ENCODE measurements at places on chromosomes 7 and 10.

DNA sequence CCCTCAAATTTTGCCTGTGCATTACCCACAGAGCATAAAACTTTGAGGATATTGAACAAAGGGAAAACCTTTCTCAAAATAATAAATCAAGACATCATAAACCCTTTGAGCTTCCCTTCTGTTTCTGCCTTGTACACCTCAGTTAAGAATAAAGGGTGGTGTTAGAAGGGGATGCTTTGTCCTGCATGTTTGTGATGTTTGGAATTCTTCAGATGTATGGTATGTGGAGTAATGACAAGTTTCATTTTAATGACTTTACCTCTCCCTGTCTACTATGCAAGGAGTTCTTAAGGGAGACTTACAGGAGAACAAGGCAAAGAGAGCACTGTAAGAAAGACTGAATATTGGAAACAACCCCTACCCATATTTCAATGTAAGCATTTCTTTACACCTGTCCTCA, 99.2 kb downstream of the HECW1 start:
- DNase-seq = no peak

DNA sequence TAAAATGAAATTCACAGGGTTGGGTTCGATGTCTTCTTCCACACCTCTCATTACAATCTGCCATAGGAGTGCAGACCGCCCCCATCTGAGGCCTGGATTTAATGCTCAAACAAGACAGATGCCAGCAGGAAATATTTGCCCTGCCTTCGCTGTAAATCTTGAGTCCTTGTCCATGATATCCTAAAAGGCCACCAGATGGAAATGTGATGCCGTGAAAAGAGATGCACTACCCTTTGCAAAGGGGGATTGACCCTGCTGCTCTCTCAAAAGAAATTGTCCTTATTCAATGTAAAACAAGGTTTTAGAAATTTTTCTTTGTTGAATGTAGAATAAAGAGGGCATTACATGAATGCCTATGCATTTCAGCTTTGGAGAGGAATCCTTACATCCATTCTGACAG, 37.5 kb downstream of the AGAP4 start:
- no peak for DNase-seq

- DNase-seq = no peak
These were observed 72.5 kb upstream of the KCNMA1 start for GRCh38 chr10:77710081-77710551.

DNA sequence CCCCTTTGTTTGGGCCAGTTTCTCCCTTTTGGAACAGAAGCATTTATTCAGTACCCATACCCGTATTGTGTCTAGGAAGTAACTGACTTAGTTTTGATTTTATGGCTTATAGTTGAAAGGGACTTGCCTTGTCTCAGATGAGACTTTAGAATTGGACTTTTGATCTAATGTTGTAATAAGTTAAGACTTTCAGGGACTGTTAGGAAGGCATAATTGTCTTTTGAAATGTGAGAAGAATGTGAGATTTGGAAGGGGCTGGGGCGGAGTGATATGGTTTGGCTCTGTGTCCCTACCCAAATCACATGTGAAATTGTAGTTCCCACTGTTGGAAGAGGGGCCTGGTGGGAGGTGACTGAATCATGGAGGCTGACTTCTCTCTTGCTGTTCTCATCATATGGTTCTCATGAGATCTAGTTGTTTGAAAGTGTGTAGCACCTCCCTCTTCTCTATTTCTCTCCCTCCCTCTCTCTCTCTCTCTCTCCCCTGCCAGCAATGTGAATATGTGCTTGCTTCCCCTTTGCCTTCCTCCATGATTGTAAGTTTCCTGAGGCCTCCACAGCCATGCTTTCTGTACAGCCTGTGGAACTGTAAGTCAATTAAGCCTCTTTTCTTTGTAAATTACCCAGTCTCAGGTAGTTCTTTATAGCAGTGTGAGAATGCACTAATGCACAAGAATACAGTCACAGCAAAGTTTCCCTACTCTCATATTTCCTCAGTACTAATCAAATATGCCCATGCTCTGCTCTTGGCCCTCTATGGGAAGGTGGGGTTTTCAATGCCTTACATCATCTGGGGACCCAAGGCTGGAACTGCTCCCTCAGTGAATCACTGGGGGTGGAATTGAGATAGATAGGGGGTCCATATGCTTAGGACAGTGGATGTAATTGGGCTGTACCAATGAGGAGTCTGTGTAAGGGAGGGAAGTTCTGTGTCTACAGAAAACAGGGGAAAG, 17.2 kb upstream of the AKR1C1 start:
- no peak for DNase-seq

DNA sequence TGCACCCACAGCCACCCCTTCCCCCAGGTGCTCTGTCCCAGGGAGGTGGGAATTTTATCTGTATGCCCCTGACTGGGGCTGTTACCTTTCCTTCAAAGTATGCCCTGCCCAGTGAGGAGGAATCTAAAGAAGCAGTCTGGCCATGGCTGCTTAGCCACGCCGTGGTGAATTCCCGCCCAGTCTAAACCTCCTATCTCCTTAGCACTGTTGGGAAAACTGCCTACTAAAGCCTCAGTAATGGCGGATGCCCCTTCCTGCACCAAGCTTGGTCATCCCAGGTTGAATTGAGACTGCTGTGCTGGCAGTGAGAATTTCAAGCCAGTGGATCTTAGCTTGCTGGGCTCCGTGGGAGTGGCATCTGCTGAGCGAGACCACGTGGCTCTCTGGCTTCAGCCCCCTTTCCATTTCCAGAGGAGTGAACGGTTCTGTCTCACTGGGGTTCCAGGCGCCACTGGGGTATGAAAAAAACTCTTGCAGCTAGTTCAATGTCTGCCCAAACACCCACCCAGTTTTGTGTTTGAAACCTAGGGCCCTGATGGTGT, 87.2 kb downstream of the ABCC2 start:
- no peak for DNase-seq

DNA sequence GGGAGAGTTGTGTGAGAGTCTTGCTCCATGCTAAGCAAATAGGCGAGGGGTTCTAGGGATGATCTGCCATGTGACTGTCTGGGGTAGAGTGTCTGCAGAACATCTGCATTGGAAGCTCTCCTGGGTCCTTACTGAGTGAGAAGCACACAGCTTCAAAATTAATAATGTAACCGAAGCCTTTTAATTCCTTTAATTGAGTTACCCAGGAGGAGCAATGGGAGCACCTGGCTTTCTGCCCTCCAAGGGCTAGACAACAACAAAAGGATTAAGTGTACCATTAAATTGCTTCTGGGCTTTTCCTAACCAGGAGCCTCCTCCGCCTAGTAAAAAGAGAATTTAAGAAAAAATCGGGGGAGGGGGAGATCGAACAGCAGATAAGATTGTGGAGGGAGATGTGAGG, 102.0 kb upstream of the TBX20 start:
- no peak for DNase-seq

GRCh38 chr10:99329304-99329553, at the start of gene CNNM1:
TSS of gene CNNM1 (plus strand) at chr10:99329356. CDS start at chr10:99329388, 32 bp downstream.
- DNase-seq = peak; percentile 86

DNA sequence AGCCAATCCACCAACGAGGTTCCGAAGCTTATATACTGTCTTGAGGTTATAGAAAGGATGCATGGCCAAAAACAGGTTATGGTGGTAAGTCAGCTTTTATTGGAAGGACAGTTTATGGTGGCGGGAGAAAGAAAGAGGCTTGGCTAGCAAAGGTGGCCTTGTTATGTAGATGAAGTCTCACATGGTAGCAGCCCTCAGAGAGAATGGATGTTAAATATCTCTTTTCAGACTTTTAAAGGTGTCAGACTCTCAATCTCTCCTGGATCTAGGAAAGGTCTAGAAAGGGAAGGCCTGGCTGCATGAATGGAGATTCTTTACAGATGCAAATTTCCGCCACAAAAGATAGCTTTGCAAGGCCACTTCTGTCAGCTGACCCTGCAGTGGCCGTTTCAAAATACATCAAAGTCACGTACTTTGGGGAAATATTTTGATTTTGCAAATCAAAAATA, 333.8 kb downstream of the GALNT17 start:
- no peak for DNase-seq

- DNase-seq = no peak
These were observed at the start of gene OLAH for GRCh38 chr10:15043674-15044073. TSS of gene OLAH (plus strand) at chr10:15043943. CDS start at chr10:15047289, 3,346 bp downstream.

- DNase-seq = peak; percentile 23
These were observed 14.8 kb downstream of the ZSCAN25 start for GRCh38 chr7:99631295-99632109.

DNA sequence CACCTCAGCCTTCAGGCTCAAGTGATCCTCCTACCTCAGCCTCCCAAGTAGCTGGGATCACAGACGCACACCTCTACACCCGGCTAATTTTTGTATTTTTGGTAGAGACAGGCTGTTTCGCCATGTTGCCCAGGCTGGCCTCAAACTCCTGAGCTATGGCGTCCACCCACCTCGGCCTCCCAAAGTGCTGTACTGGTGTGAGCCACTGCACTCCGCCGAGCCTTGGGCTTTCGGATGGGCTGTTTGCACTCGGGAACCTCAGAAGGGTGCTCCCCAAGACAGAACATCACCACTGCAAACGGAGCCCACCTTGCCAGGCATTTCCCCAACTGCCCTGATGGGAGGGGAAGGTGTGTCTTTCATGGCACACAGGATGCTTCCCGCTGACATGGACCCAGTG, 27.3 kb downstream of the TMEM120A start:
- DNase-seq = no peak
